ENCODE measurements at places on chromosomes 2 and 18. TPM values are rescaled to one million over a fixed set of nuclear protein-coding genes. Genes with fewer than 3 reads are reported as not detected.
A peak's percentile ranks its signal among the peaks of the same experiment; 100 is the strongest.

SULT1C4 gene
- polyA plus RNA-seq, result not detected

IFT172 gene
- 1.5 TPM for polyA plus RNA-seq

FZD7 gene
- 0.09 TPM for polyA plus RNA-seq

SKA1 gene
- 0.23 TPM for polyA plus RNA-seq

TSGA10 gene
- 9.1 TPM for polyA plus RNA-seq

- no peak for DNase-seq
These were observed 34.7 kb downstream of the SPTBN1 start for GRCh38 chr2:54490863-54491262.

DNA sequence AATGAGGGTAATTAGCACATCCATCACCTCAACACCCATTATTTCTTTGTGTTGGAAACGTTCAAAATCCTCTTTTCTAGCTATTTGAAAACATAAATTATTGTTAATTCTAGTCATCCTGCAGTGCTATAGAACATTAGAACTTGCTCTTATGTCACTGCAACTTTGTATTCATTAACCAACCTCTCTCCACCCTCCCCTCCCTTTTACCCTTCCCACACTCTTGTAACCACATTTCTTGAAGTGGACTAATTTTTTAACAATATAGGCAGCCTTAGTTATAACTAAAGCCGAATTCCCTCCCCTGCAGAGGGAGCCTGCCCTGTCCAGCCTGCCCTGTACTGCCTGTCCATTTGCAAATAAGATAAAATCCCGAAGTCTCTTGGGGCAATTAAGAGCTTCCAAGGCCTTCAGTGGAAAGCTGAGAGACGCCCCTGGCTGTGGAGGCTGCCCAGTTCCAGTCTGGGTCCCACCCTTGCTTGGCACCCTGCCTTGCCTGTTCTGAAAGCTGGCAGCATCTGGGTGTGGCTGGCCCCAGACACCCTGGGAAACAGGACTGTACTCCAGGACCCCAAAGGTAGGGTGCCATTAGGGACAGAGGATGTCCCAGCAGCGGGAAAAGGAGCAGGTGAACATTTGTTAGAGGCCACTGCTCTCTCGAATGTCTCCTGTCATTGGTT lies 65.1 kb downstream of the MEX3C start:
- no peak for DNase-seq

GRCh38 chr18:50277942-50278341 lies 3.4 kb downstream of the MBD1 start:
- no peak for DNase-seq

GRCh38 chr2:238487652-238488346 lies 61.1 kb downstream of the ASB1 start:
- no peak for DNase-seq

DNA sequence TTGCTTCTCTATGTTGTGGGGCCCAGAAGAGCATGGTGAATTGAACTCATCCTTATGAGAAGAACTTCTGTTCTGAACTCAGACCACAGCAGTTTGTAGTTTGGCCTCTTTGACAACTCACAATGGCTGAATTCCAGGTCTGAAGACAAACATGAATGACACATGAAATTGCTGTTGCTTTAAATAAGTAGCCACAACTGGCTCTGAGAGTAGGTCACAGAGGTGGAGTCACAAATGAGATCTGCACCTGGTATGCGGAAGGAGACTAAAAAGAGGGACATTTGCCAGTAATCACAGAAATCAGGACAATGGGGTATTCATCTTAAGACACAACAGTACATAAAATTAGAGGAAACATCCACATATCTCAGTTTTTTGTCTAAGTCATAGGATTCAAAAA lies 290.3 kb upstream of the MMADHC start:
- no peak for DNase-seq

GRCh38 chr18:48409591-48410094 lies 460 bp upstream of the ZBTB7C start:
- DNase-seq, result no peak

- DNase-seq, result no peak
These were observed 58.3 kb upstream of the TNP1 start for GRCh38 chr2:216918088-216918680.

DNA sequence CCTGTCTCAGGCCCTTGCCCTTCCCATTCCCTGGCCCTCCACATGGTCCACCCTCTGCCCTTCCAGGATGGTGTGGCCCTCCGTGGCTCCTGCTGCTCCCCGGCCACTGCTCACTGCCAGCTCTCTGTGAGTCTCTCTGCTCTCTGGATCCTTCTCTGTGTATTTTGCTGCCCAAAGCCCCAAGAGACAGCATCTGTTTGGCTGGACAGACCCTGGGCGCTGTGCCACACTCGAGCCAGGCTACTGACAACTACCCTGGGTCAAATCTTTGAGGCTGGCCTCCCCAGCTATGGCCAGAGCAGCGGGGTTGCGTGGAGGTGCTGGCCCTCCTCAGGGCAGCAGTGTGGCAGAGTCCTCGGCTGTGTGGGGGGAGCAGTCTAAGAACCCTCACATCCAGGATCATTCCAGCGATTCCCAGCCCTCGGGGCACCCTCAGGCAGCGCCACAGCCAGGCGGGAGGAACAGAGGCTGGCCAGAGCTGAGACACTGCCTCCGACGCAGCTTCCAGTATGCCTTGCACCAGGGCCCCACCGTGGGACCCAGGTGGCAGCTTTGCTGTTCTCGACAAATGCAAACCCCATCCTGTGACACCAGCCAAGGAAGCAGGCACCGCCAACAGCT lies 139.4 kb upstream of the GLI2 start:
- DNase-seq, result no peak

DNA sequence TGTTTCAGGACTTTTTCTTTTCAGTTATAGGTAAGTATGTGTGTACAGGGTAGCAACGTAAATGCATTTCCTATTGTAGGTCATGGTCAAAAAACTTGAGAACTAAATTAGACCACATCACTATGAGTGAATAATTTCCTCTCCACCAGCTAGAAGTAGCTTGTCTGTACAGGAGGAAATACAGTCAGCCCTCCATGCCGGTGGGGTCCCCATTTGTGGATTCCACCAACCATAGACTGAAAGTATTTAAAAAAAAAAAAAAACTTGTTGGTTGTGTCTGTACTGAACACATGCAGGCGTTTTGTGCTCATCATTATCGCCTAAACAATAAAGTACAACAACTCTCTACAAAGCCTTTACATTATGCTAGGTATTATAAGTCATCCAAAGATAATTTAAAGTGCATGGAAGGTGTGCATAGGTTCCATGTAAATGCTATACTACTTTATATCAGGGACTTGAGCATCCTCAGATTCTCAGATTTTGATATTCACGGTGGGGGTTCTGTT lies 94.2 kb upstream of the NDUFV2 start:
- no peak for DNase-seq

DNA sequence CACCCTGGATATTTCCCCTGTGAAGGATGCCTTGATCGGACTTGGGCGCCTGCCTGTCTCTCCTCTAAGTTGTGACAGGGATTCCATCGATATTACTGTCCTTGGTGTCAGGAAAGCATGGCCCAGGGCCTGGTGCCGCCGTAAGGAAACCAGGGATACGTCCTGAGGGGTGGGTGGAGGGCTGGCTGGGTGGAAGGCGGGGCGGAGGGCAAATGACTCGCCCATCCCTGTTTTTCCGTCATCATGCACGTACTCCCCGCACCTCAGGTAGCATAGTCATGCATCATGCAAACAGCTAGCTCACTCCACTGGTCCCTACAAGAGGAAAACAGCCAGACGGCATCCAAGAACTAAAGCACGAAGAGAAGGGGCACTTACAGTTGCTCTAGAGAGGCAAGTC lies 57.1 kb downstream of the PXDN start:
- DNase-seq, result no peak

- no peak for DNase-seq
These were observed 25.9 kb downstream of the COL5A2 start for GRCh38 chr2:189153619-189154018.

GRCh38 chr2:236562434-236562833 lies 7.2 kb upstream of the ACKR3 start:
- no peak for DNase-seq

GRCh38 chr2:119482481-119483394 lies 41.5 kb downstream of the SCTR start:
- DNase-seq, result no peak

DNA sequence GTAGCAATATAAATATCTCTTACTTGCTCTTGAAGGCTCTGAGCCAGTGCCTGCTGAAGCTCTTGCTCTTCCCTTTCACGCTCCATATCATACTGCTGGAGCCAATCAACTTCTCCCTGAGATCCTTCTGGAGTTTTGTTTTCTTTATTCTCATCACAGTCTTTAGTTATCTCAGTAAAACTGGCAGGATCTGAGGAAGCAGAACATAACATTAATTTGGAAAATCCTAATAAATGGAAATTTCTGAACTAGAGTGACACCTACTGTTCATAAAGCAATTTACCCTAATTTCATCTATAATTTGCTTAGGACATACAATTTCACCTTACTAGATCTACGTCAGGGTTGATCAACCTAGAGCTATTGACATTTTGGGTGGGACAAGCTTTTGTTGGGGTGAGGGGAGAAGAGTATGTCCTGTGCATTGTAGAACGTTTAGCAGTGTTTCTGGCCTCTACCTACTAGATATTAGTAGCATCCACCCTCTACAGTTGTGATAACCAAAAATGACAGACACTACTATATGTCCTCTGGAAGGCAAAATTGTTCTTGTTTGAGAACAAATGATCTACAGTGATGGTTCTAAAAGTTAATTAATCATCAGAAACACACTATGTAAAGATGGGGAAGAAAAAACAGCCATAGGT lies 47.2 kb downstream of the VIL1 start:
- peak; percentile 21 for DNase-seq
